ENCODE measurements at places on chromosomes 2 and 18.

DNA sequence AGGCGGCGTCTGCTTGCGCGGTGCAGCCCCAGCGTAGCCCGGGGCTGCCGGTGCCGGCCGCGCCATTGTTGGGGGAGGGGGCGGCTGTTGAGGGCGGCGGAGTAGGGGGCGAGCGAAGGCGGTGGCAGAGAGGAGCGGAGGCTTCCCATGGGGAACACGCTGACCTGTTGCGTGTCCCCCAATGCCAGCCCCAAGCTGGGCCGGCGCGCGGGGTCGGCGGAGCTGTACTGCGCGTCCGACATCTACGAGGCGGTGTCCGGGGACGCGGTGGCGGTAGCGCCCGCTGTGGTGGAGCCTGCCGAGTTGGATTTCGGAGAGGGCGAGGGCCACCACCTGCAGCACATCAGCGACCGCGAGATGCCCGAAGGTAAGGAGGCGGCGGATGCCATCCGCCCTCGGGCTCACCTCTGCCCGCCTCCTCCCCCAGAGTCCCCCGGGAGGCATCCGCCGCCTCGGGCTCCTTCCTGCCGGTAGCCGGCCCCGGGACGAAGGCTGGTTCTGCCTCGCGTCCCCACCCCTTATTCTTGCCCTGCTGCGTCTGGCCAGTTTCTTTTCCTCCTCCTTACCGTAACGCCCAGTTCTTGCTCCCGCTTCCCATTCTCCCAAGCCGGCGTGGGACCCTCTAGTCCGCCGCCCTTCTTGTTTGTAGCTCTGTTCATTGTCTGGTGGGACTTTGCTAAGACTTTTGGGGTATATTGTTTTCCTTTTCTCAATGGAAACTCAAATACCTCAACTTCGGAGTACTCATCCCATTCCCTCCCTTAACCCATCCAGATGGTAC is 500 bp downstream of the CCNYL1 start:
- DNase-seq: peak; percentile 39

DNA sequence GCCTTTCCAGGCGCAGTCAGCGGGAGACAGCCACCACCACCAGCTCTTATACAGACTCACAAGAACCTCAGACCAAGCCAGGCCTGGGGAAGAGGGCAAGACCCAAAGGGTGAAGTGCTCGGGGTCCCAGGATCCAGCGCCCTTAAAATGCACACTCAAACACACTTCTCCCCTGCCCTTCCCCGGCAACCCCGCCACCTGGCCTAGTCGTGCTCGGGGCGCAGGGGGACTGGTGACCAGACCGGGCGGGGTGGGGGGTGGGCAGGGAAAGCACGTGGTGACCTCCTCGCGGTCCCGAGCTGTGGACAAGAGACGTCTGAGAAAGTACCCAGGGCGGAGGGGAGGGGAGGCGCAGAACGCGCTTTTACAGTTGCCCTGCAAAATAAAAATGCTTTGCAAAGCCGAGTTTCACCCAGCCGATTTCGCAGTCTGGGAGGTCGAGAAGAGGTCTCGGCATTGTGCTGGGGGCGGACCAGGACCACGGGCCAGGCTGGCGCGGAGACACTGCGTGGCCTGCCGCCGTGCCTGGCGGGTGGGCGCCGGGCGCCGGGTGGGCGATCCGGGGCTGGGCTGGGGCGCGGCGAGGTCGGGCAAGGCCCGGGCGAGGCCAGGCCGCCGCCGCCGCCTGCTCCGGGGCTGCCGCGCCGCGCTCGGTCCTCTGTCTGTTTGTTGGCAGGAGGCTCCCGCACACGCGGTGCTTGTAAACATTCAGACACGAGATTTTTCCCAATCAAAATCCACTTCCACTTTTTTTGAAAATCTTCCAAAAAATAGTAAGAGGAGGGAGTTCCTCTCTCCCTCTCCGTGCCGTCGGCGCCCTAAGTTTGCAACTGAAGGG is 2.0 kb downstream of the BCL11A start:
- DNase-seq: peak; percentile 56

- DNase-seq: peak; percentile 71
These were observed at the start of gene ITM2C for GRCh38 chr2:230864605-230865306. TSS of gene ITM2C (plus strand) at chr2:230864942. CDS start at chr2:230865026, 84 bp downstream.

DNA sequence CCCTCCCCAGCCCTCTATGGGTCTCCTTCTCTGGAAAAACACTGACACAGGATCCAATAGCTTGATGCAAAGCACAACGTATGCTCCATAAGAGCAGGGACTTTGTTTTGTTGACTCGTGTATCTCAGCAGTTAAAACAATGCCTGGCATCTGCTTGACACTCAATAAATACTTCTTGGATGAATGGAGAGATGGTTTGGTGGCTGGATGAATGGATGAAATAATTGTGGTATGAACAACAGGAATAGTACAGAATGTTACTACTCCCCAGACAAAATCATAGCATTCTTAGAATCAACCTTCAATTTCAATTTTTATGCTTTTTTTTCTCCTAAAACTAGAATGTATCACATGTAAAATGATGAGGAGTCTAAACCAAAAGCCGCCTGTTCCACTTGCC is 57.4 kb downstream of the KCNE4 start:
- DNase-seq: no peak

- no peak for DNase-seq
These were observed 17.2 kb downstream of the MBP start for GRCh38 chr18:77115192-77115953.

DNA sequence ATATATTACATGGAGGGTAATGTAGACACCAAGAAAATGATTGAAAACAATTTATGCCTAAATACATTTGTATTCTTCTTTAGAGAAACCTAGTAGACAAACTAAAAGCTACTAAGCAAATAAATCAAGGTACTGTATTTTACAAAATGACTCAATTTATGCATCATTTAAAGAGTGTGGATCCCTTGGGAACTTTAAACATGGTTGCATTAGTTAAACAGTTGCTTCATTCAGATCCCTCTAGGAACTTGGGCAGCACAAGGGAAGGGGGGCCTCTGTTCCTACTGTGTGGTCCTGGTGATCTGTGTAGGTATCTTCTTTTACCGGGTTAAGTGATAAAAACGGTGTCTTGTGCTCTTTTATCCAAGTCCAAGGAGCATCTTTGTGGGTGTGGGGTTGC is 31.5 kb upstream of the ATP8B1 start:
- no peak for DNase-seq

GRCh38 chr2:109255654-109256053 is 126.6 kb downstream of the SH3RF3 start:
- DNase-seq: no peak

GRCh38 chr2:39379643-39380524 is 57.2 kb downstream of the MAP4K3 start:
- no peak for DNase-seq
